ENCODE measurements at places on chromosomes 4 and X. TPM values are rescaled to one million over a fixed set of nuclear protein-coding genes. Genes with fewer than 3 reads are reported as not detected.
A peak's percentile ranks its signal among the peaks of the same experiment; 100 is the strongest.

Gene FAM156B
- total RNA-seq = 9.3 TPM

DNA sequence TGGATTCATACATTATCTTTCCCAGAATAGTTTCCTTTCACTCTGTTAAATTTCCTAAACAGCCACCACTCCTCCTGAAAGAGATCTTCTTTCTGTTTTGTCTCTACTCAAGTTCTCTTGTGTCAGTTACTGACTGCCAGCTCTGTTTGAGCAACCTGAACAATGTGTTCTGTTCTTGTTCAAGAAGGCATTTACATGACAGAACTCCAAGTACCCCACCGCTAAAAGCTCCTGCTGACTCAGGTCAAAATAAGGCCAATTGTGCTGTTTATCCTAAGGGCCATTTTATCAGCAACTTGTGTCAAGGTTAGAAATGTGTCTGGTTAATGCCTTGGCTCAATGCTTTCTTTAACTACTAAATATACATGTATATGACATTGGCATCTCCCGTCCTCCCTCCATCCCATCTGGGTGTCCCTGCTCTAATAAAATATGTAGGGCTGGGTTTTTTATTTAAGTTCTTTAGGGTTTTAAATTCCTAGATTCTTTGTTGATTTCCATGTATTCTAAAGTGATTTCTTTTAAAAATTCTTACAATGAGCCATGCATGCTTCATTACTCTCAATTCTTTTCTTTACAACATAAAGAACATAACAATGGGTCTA, 144.3 kb upstream of the PAQR3 start:
- DNase-seq = no peak
- H3K4me1 ChIP-seq = no peaks in the 10 kb centered on the region
- H3K4me3 ChIP-seq = no peak overlapping the region
- no peaks in the 10 kb centered on the region for H3K27me3 ChIP-seq
- H3K27ac ChIP-seq = no peak overlapping the region
- no peaks in the 10 kb centered on the region for H3K36me3 ChIP-seq

DNA sequence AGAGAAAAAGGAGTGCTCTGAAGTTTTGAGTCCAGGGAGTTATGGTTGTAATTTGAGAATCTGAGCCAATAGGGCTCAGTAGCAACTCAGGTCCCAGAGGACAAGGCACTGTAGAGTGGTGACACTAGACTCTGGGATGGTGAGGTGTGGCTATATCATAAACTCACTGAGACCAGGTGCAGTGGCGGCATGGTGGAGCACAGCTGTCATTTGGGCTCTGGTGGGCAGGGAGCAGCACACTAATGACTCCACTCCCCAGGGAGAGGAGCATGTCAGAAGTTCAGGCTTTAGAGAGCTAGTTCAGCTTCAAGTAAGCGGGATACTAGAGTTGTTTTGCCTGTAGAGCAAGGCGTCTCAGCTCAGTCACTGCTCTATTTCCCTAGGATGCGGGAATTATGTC, 165.4 kb upstream of the USP38 start:
- H3K27ac ChIP-seq = no peak overlapping the region
- H3K4me3 ChIP-seq = no peak overlapping the region
- no peaks in the 10 kb centered on the region for H3K36me3 ChIP-seq
- DNase-seq = no peak
- H3K27me3 ChIP-seq = no peaks in the 10 kb centered on the region

Gene GYG2
- 9.0 TPM for total RNA-seq

GRCh38 chr4:127214931-127215330, 417.8 kb upstream of the INTU start:
- DNase-seq = no peak
- H3K36me3 ChIP-seq = no peaks in the 10 kb centered on the region
- no peak overlapping the region for H3K4me3 ChIP-seq
- H3K4me1 ChIP-seq = no peaks in the 10 kb centered on the region
- no peaks in the 10 kb centered on the region for H3K27me3 ChIP-seq

Gene DNAJB14
- 33.0 TPM for total RNA-seq

- DNase-seq = no peak
- H3K27ac ChIP-seq = no peak overlapping the region
- no peaks in the 10 kb centered on the region for H3K4me1 ChIP-seq
- H3K36me3 ChIP-seq = peaks cover 4% of the 10 kb centered on the region
- no peaks in the 10 kb centered on the region for H3K27me3 ChIP-seq
Observed at GRCh38 chr4:152976212-152976761, 40.2 kb downstream of the FHDC1 start.

Gene HCCS
- total RNA-seq = 49.1 TPM

GRCh38 chrX:39808471-39808917, 289.3 kb downstream of the BCOR start:
- H3K4me3 ChIP-seq = no peak overlapping the region
- H3K27me3 ChIP-seq = no peaks in the 10 kb centered on the region
- peaks cover 1% of the 10 kb centered on the region for H3K36me3 ChIP-seq
- DNase-seq = no peak
- no peak overlapping the region for H3K27ac ChIP-seq
- H3K4me1 ChIP-seq = peaks cover under 1% of the 10 kb centered on the region

GRCh38 chr4:184399512-184399908, 74.8 kb downstream of the IRF2 start:
- H3K4me3 ChIP-seq = no peak overlapping the region
- H3K36me3 ChIP-seq = peaks cover 9% of the 10 kb centered on the region
- no peaks in the 10 kb centered on the region for H3K27me3 ChIP-seq
- no peak for DNase-seq
- no peaks in the 10 kb centered on the region for H3K4me1 ChIP-seq
- no peak overlapping the region for H3K27ac ChIP-seq

GRCh38 chrX:130080791-130081367, 29.4 kb downstream of the ELF4 start:
- H3K36me3 ChIP-seq = peaks cover 9% of the 10 kb centered on the region
- H3K4me3 ChIP-seq = no peak overlapping the region
- no peaks in the 10 kb centered on the region for H3K4me1 ChIP-seq
- H3K27me3 ChIP-seq = no peaks in the 10 kb centered on the region
- no peak for DNase-seq

DNA sequence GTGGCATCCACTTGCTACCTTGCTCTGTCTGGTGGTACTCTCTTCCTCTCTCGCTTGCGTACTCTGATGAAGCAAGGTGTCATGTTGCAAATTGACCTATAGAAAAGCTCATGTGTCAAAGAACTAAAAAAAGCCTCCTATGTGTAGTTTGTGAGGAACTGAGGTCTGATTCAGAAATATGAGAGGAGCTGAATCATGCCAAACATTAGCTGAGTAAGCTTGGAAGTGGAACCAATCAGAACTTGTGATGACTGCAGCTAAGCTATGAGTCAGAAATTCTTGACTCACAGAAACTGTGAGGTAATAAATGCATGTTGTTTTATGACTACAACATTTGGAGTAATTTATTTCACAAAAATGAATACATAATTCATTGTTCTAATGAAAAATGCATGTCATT, 2138.8 kb downstream of the PCDH7 start:
- DNase-seq = no peak
- H3K27ac ChIP-seq = no peak overlapping the region
- no peaks in the 10 kb centered on the region for H3K27me3 ChIP-seq
- no peaks in the 10 kb centered on the region for H3K4me1 ChIP-seq
- H3K4me3 ChIP-seq = no peak overlapping the region
- H3K36me3 ChIP-seq = no peaks in the 10 kb centered on the region

- H3K4me3 ChIP-seq = no peak overlapping the region
- peak; percentile 5 for DNase-seq
- no peak overlapping the region for H3K27ac ChIP-seq
- H3K36me3 ChIP-seq = no peaks in the 10 kb centered on the region
Observed at GRCh38 chrX:76555816-76556215, 128.3 kb downstream of the MAGEE1 start.

Gene TSPAN6
- total RNA-seq = 70.6 TPM

GRCh38 chr4:94559351-94559806, 107.6 kb downstream of the PDLIM5 start:
- no peak overlapping the region for H3K4me3 ChIP-seq
- no peak for DNase-seq
- no peaks in the 10 kb centered on the region for H3K36me3 ChIP-seq
- H3K27me3 ChIP-seq = no peaks in the 10 kb centered on the region
- H3K27ac ChIP-seq = peak overlapping the region; percentile 30

Gene SLC10A4
- total RNA-seq = 0.61 TPM

GRCh38 chrX:85543866-85544265, 164.4 kb upstream of the POF1B start:
- no peaks in the 10 kb centered on the region for H3K27me3 ChIP-seq
- H3K27ac ChIP-seq = no peak overlapping the region
- no peak overlapping the region for H3K4me3 ChIP-seq

DNA sequence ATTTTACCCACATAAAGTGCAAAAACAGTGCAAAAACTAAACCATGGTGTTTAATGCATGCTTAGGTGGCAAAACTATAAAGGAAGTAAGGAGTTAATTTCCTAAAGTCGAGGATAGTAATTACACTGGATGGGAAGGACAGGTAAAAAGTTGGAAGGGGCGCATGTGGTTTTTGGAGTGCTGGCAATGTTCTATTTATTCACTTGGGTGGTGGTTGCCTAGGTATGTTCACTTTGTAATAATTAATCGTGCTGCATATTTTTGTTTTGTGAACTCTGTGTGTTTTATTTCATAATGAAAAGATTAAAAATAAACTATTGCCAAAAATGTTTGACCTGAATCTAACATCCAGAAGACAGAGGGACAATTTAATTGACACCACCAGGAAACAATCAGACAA, 32.1 kb upstream of the SMARCA5 start:
- H3K4me3 ChIP-seq = no peak overlapping the region
- no peaks in the 10 kb centered on the region for H3K36me3 ChIP-seq

- H3K27me3 ChIP-seq = no peaks in the 10 kb centered on the region
- no peaks in the 10 kb centered on the region for H3K36me3 ChIP-seq
- no peak overlapping the region for H3K27ac ChIP-seq
- no peak overlapping the region for H3K4me3 ChIP-seq
Observed at GRCh38 chr4:164215113-164215741, 538.7 kb upstream of the SMIM31 start.

DNA sequence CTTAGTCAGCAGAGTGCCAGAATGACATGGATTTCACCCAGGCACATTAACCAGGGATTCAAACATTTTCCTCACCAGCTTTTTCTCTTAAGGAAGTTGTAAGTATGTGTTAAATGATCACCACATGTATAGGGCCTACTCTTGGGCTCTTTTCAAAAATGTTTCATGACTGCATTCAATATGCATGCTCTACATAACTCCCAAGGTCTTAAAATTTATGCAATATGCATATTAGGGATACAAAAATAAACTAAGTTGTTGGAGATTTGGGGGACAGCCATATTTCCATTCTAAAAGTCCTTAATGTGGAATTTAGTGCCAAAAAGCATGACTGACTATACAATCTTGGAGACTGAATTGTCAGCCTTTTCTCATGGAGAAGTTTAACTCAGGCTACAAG, 25.0 kb upstream of the TRPC5OS start:
- no peak overlapping the region for H3K4me3 ChIP-seq
- H3K4me1 ChIP-seq = peaks cover 11% of the 10 kb centered on the region
- no peak for DNase-seq
- H3K27ac ChIP-seq = no peak overlapping the region
- no peaks in the 10 kb centered on the region for H3K27me3 ChIP-seq

All from Calu3 (cell line).